ENCODE measurements at places on chromosomes 6 and 20.
A peak's percentile ranks its signal among the peaks of the same experiment; 100 is the strongest.

GRCh38 chr6:109794201-109794923 lies 103.3 kb downstream of the FIG4 start:
- DNase-seq = no peak

DNA sequence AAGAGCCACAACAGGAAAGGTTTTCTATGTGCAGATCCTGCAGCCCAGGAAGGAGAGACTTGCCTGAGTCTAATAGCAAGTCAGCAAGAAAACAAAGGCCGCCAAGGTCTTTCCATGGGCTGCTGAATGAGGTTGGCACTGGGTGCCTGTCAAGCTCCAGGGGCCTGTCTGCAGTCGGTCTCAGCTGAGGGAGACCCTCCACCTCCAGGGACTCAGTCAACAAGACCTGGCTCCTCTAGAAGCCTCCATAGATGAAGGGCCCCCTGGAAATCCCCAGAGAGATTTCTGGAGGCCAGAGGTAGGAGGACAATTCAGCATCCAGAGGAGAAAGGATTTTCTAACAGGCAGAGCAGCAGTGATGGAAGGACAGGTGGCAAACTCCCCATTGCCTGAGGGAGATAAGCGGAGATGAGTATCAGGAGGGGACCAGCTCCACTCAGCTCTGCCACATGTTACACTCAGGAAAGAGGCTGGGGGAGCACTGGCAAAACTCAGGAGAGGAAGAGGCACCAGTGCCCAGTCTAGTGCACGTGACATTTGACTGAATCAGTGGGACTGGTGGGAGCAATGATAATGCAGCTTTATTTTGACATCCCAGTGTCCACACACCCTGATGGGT lies 33.5 kb upstream of the FKBP1A start:
- DNase-seq = no peak

GRCh38 chr6:113315879-113316278 lies 541.3 kb upstream of the MARCKS start:
- no peak for DNase-seq

DNA sequence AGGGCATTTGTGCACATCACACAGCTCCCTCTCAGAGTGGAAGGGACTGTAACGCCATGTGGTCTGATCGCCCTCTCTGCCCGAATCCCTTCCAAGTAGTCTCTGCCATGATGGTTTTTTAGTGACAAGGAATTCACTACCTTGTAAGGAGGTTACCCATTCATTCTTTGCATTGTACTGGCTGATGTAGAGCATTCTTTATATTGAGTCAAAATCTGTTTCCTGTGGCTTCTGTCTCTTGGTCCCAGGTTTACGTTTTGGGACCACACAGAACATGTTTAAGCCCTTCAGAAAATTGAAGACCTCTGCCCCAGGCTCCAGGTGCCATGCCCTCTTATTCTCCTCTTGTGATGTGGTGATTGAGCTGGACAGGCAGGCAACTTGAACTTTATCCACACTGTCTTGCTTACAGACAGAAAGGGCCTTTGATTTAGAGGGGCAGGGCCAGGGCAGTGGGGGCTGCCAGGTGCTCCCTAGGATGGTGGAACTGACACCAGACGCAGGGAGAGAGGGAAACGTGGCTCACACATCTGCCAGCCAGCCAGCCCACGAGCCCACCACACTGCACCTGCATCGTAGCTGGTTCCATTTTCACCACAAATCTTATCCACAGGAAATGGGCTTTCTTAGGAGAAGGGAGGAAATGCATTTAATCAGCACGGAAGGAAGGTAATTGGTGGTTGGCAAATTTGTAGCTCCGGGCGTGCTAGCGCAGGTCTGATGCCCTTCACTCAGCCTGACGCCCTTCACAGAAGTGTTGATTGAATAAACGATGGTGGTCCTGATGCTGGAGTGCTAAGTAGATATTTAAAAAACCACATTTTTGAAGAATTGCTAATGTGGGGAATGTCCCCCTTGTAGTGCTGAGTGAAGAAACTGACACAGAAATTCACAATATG lies 78.2 kb downstream of the TCP11 start:
- no peak for DNase-seq

GRCh38 chr6:42354702-42355101 lies 97.0 kb downstream of the TRERF1 start:
- DNase-seq = no peak

DNA sequence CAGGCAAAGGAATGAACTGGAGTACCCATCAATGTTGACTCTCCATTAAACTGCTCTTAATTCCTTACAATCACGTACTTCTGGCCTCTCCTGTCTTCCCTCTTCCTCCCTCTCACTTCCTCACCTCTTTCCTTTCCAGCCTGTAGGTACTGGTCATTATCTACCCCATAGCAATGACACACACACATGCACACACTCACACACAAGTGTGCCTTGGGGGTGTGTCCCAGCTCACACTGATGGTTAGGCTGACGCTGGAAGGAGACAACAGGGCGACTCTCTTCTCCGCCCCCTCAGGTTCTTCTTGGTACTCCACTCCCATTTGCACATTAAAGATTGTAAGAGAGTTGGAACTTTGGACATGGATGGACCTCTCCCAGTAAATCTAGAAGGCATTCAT lies 14.0 kb upstream of the SERPINB9 start:
- DNase-seq = no peak

- no peak for DNase-seq
Observed at GRCh38 chr20:54726687-54727300, 251.4 kb downstream of the DOK5 start.

DNA sequence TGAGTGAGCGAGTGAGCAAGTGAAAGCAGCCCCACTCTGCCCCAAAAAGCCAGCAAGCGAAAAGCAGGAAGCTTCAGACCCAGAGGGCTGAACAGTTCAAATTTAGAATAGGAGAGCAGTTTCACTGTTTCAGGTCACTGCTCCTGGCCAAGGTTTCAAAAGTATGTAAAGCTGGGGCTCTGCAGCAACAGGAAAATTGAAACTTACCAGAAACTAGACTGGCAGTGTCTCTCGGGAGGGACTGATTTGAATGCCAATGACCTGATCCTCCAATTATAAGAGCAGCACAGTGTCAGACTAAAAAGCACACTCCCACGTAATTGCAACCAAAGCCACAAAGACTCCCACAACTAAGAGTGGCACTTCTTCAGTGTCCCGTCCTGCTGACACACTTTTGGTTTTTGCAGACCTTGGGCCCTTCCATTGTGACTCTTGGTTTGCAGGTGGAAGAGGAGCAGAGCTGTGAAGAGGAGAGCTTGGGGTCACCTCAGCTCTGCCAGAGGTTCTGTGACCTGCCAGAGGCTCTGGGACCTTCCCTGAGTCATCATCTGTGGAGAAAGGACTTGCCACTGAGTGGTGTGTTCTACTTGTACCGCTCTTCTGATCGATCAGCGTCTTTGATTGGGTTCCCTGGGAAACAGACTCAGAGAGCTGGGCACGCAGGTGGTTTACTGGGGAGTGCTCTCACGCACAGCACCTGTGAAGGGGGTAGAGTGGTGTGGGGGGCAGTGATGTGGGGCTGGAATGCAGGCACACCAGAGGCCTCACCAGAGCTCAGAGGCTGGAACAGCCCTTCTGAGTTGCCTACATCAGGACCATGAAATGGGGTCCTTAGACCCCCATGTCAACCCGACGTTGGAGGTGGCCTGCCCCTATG lies 52.7 kb upstream of the PTGIS start:
- peak; percentile 39 for DNase-seq

- DNase-seq = no peak
Observed at GRCh38 chr20:51972056-51972455, 169.7 kb upstream of the SALL4 start.

All from stimulated activated CD8-positive, alpha-beta memory T cell treated with anti-CD3 and anti-CD28 coated beads, Interleukin-7, amount 100 ng/mL, for 48 hours (primary cell).